NCI-H1092 treated with DMSO at 0.1 percent for 48 hours (cell line): ENCODE measurements at places on chromosomes 6 and 20.

DNA sequence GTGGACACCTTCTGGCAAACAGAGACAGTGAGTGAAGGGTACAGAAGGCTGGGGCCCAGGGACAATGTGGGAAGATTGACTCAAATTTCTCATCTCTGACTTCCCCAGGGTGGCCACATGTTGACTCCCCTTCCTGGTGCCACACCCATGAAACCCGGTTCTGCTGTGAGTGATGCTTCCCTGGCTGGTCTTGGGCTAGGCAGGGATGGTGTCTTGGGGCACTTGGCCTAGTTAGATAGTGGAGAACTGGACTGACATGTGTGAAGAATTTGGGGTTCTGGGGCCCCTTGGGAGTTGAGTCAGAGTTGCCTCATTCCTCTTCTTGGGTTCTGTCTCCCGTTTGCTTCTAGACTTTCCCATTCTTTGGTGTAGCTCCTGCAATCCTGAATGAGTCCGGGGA lies 34.2 kb downstream of the GSS start:
- no peak for DNase-seq

- no peak for DNase-seq
Measured at GRCh38 chr6:82419132-82419581, 55.5 kb downstream of the TPBG start.

GRCh38 chr6:46010270-46010669 lies 5.4 kb downstream of the CLIC5 start:
- no peak for DNase-seq

DNA sequence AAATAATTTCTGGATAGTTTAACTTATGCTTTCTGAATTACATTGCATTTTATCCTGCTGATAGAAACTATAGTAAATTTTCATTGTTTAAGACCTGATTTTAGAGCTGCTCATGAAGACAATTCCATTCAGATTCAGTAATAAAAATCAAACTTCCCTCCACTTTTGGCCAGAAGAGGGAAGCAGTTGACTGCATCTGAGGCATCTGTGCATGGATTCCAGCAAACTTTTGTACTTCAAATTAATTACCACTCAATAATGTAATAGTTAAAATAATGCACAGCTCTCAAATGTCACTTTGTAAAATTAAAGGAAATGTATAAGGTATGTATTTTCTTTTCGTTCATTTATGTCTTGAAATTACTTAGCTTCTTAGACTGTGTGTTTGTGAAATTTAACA lies 64.2 kb upstream of the SLC35B3 start:
- no peak for DNase-seq

DNA sequence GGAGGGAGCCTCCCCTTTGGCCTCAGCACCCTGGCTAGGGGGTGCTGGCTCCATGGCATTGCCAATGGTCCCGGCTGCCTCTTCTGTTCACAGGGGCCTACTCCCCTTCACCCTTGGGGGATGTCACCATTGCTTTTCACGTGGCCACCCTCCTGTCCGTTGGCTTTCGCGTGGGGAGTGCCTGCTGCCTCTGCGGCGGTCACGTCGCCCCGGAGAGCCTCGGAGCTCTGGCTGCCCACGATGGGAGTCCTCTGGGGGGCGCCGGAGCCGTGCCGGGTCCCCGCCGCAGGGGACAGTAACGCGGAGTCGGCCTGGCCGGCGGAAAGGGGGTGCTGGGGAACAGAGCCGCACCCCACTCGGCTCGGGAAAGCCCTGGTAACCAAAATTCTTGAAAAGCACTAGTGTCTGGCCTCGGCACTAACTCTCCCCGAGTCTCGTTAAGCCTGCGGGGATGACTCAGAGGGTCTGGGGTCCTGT lies 661 bp upstream of the HEBP2 start:
- DNase-seq, result peak; percentile 18

GRCh38 chr6:85580118-85580877 lies 13.4 kb downstream of the SNX14 start:
- no peak for DNase-seq

DNA sequence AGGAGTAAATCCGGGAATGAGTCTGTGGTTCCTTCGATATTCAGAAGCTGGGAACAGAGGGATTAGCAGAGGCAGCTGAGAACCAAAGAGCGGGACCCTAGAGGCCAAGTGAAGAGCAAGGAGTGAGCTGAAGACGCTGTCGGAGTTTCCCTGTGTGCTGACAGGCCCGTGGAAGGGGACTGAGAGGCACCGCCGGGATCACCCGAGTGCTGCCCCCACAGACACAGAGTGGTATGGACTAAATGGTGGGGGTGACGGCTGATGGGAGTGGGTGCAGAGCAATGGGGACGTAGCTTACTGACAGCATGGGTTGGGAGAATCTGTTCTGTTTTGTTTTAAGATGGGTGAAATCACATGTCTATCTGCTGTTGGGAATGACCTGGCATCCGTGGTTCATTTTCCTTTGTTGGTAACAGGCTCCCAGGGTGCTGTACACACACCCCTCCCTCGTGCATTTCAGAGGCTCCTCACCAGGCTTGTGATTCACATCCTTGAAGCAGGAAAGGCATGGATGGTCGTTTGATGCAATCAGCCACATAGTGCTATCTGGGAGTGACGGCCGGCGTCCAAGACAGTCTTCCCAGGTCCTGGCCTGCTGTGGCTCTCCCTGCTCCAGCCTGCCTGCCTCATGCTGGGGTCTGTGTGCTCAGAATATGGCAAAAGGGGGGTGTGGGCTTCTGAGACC lies 97.4 kb downstream of the THBS2 start:
- DNase-seq, result no peak

DNA sequence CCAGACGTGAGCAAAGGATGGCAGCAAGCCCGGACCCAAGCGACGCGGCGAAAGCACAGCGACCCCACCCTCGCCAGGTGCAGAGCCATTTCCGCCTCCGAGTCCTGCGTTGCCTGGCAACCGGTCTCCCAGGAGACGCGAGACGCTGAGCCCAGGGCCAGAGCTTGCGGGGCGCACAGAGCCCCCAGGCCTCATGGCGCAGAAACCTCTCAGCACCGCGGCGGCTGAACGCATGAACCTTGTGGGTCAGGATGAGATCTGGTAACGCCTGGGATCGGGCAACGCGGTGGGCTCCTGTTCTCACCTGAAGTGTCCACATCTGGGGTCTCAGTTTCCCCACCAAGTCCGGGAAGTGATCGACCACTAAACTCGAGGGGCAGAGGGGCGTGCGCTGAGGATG lies 77.7 kb downstream of the ANKRD60 start:
- peak; percentile 20 for DNase-seq

DNA sequence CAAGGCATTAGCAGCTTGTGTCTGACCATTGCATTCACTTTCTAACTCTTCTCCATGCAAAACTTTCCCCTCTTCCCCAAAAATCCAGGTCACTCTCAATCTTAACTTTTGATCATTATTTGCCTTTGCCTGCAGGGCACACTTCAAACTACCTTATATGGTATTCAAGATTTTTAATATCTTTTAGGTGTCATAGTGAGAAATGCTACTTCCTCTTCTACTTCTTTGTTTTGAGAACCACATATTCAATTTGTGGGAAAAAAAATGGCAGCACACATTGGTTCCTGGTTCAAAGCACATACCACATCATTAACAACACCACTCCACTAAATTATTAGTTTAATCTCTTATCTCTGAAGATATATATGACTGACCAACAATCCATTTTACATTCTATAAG lies 1267.0 kb upstream of the CITED2 start:
- DNase-seq, result no peak

DNA sequence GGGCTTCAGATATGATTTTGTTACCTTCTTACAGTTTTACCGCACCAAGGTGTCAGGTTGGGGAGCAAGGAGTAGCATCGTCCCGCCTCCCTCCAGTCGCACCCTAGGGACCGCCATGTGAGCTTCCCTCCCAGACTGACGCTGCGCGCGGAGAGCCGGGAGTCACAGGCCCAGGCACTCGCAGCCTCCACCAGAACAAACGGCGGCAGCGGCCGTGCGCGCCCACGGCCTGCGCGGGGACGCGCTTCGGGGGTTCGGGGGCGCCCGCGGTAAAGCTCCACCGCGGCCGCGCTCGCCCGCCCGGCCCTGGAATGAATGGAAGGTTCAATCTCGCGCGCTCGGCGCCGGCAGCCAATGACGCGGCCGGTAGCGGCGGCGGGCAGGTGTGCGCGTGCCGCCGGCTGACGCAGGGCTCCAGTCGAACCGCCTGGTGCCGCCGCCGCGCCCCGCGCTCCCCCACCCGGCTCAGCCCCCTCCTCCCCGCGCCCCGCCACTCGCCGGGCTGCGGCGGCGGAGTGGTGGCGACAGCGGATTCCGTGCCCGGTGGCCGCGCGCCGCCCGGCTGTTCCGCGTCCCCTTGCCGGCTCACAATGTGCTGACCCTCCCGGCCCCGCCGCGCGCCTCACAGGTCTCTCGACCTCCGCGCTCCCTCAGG lies 16.5 kb upstream of the LIN28B start:
- DNase-seq, result no peak
